ENCODE measurements at places on chromosomes 16 and 17. TPM values are rescaled to one million over a fixed set of nuclear protein-coding genes. Genes with fewer than 3 reads are reported as not detected.

GRCh38 chr17:9937241-9937761, 32.2 kb upstream of the RCVRN start:
- DNase-seq, result no peak
- no peak overlapping the region for H3K27ac ChIP-seq
- H3K27me3 ChIP-seq, result no peaks in the 10 kb centered on the region
- H3K36me3 ChIP-seq, result peaks cover 45% of the 10 kb centered on the region
- no peak overlapping the region for H3K4me3 ChIP-seq

GRCh38 chr16:7602291-7602950, 269.8 kb downstream of the RBFOX1 start:
- no peak for DNase-seq
- H3K27me3 ChIP-seq, result no peaks in the 10 kb centered on the region
- H3K4me1 ChIP-seq, result no peaks in the 10 kb centered on the region
- H3K27ac ChIP-seq, result no peak overlapping the region

GRCh38 chr17:11948789-11949188, 48.5 kb downstream of the ZNF18 start:
- peaks cover 7% of the 10 kb centered on the region for H3K4me1 ChIP-seq
- no peaks in the 10 kb centered on the region for H3K36me3 ChIP-seq
- DNase-seq, result peak; percentile 53
- peak overlapping the region; percentile 12 for H3K4me3 ChIP-seq
- H3K27me3 ChIP-seq, result no peaks in the 10 kb centered on the region
- H3K27ac ChIP-seq, result no peak overlapping the region

DNA sequence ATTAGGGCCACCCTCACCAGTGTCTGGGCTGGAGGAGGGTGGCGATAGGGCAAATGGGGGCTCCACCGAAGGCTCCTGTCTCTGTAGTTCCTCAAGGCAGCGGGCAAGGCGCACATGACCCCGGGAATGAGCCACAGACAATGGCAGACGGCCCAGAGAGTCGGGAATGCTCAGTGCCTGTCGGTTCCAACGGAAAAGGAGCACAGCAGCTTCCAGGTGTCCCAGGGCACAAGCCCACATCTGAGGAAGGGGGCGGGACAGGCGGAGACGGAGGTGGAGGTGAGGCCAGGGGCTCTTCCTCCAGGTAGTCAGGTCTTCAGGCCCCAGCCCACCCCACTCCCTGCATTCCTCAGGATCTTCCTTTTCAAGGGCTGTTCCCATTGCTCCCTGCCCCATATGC, 5.1 kb upstream of the SPAG7 start:
- no peak overlapping the region for H3K4me3 ChIP-seq
- H3K4me1 ChIP-seq, result peaks cover 20% of the 10 kb centered on the region
- DNase-seq, result no peak
- H3K36me3 ChIP-seq, result peaks cover 45% of the 10 kb centered on the region
- no peaks in the 10 kb centered on the region for H3K27me3 ChIP-seq

DNA sequence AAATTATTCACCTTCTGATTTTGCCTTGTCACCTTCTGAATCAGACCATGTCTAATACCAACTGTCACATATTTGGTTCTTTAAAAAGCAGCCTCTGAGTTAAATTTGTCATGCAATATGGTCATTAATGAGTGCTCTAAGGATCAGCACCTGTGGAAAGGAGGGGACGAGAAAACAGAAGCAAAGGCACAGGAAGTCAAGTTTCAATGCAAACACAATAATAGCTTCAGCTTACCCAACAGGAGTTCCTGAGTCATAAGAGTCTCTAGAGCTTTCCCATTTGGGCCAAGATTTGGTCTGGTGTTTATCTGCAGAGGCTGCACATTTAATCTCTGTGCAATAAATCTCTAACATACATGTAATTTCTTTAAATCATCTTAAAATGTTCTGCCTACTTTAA, 889.8 kb downstream of the CDH8 start:
- H3K4me1 ChIP-seq, result no peaks in the 10 kb centered on the region
- no peaks in the 10 kb centered on the region for H3K36me3 ChIP-seq
- no peak overlapping the region for H3K27ac ChIP-seq
- H3K27me3 ChIP-seq, result no peaks in the 10 kb centered on the region
- no peak overlapping the region for H3K4me3 ChIP-seq

- H3K36me3 ChIP-seq, result no peaks in the 10 kb centered on the region
- H3K4me3 ChIP-seq, result no peak overlapping the region
- DNase-seq, result peak; percentile 67
- no peaks in the 10 kb centered on the region for H3K27me3 ChIP-seq
These were observed 56.1 kb downstream of the B9D1 start for GRCh38 chr17:19306160-19307111.

- no peaks in the 10 kb centered on the region for H3K27me3 ChIP-seq
- H3K36me3 ChIP-seq, result peaks cover 45% of the 10 kb centered on the region
- peak overlapping the region; percentile 79 for H3K4me3 ChIP-seq
These were observed 1.4 kb downstream of the PLSCR3 start for GRCh38 chr17:7392696-7393612.

- H3K27ac ChIP-seq, result no peak overlapping the region
- H3K4me3 ChIP-seq, result no peak overlapping the region
- H3K4me1 ChIP-seq, result peaks cover 13% of the 10 kb centered on the region
- H3K27me3 ChIP-seq, result no peaks in the 10 kb centered on the region
- H3K36me3 ChIP-seq, result no peaks in the 10 kb centered on the region
- DNase-seq, result no peak
These were observed 1.8 kb upstream of the GINS2 start for GRCh38 chr16:85690469-85691064.

DNA sequence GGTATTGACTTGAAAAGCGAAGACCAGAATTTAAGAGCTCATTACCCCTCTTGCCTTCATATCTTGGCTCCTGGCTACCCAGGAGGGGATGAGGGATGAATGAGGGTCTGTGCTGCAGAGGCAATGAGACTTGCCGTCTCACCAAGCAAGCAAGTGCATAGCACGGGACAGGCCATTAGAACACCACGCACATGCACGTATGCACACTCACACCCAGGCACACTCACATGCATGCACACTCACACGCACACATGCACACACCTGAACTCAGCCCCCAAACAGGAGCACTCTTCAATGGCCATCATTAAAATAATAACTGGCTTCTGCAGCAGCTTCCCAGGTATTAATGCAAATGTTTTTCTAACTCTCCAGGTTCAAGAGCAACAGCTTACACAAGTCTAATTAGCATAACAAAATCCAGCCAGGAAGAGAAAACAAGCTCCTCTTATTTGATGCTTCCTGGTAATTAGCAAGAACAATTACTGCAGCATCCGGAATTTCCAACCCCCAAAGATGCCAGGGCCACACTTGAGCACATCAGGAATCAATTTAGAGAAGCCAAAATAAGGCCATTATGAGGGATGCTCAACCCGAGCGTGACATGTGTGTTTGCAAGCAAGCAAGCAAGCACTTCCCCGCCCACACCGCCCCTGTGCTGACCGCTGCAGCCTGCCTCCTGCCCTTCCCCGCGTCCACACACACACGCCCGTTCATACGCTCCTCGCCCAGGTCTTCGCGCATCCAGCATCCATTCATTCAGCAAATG, 171.6 kb upstream of the TNRC6C start:
- H3K4me3 ChIP-seq, result no peak overlapping the region
- H3K4me1 ChIP-seq, result no peaks in the 10 kb centered on the region
- no peak overlapping the region for H3K27ac ChIP-seq

DNA sequence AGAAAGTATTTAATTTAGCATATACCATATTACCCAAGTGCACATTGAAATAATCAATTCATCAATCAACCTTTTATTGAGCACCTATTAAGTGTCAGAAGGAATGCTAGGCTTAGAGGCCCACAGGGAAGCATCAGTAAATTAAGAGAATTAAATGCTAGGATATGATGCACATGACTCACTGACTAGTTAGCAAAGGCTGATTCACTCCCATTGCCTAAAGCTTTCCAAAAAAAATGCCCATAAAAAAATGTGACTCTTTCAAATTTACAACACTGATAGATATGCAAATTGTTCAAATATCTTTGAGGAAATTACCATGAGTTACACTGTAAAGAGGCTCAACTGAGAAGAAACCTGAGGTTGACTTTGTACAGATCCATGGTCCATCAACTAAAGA, 883.3 kb downstream of the CDH11 start:
- no peaks in the 10 kb centered on the region for H3K27me3 ChIP-seq
- no peak overlapping the region for H3K27ac ChIP-seq
- no peak overlapping the region for H3K4me3 ChIP-seq

- no peaks in the 10 kb centered on the region for H3K27me3 ChIP-seq
- H3K27ac ChIP-seq, result no peak overlapping the region
- H3K4me1 ChIP-seq, result no peaks in the 10 kb centered on the region
- no peak overlapping the region for H3K4me3 ChIP-seq
These were observed 257.1 kb downstream of the FTO start for GRCh38 chr16:53960954-53961616.

The ZFP3 gene
- 15.2 TPM for total RNA-seq

The KRT20 gene
- total RNA-seq, result 101 TPM

The KRT12 gene
- 1.1 TPM for total RNA-seq

The TIMP2 gene
- total RNA-seq, result 37.4 TPM
